Pancreas (tissue), 10 donors: ENCODE measurements at places on chromosomes 3 and 15.

- DNase-seq = no peak
Observed at GRCh38 chr3:159971311-159971710, 17.3 kb upstream of the IL12A start.

DNA sequence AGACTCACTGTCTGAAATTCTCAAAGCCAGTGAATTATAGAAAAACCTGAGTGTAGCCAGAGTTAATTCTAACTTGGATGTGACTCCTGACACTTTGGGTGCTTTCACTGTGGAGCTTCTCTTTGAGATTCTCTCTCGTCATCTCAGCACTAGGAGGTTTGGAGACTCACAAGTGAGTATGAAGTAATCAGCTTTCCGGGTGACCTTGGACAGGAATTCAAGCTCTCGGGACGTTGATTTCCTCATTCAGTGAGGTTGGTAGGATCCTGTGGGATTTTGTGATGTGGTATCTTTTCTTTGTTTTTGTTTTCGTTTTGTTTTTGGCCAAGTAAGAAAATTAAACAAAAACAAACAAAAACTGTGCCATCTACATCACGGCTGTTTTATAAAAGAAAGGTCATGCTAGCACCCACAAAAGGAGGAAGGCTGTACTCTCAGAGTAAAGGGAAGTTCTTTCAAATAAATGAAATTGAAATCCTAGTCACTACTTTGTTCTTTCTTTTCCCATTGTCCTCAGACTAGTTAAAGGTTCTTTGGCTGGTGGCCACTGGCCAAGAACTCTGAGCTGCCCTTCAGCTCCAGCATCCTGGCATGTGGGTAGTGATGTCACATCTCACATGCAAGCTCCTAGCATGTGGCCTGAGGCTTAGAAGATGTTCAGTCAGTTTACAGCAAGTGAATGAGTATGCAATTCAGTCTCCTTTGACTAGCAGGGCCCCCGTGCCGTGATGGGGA is 263.3 kb upstream of the TPM1 start:
- no peak for DNase-seq

DNA sequence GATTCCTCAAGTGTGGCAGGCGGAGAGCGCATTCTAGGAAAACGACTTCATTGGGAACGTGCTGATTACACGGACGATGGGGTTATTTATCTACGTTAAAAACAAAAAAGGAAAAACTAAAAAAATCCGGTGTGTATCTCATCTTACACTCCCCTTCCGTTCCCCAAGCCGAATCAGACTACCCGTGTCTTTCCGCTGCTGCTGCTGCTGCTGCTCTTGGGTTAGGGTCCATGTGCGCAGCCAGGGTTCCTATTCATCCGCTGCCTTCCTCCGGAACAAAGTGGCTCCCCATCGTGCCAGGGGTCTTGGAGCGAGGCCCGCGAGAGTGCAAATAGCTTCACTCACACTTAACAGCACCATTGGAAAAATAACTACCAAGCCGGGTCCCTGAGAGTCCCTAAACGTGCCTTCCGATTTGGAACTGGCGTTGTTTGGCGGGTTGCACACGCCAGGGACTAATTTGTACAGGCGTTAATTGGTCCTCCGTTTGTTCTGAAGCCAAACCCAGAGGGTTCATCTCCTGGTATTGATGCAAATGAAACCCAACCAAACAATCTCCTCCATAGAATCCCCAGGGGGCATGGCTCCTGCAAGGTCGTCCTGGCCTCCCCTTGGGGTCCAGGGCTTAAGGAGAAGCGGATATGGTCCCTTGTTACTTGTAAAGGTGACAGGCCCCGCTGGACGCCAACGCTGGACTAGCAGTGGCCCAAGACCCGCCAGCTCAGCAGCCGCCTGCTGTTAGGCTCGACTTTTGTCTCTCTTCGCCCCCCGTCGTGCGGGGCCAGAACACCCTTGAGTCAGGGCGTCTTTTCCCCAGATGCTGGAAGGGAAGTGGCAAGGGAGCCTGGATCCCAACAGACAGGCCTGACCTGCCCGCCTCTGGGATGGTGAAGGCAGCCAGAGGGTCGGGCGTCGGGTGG is 11.0 kb upstream of the ONECUT1 start:
- DNase-seq = no peak

DNA sequence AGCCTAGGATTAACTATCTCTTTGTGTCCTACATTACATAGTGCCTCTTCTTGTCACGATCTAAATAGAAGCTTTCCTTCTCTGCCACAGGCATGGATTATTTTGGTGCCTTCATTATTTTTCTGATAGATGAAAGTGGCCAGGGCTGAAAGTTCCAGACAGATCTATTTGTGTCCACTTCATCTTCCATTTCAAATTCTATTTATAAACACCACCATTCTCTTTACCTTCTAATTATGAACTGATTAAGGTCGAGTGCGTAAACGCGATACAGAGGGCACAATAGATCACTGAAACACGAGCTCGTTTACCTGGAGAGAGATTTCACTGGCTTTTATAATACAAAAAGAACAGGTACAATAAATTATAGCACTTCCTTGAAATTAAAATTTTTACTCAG is 105.0 kb downstream of the EDEM1 start:
- DNase-seq = no peak

- no peak for DNase-seq
Observed at GRCh38 chr3:70853161-70853944, 540.9 kb upstream of the MDFIC2 start.

DNA sequence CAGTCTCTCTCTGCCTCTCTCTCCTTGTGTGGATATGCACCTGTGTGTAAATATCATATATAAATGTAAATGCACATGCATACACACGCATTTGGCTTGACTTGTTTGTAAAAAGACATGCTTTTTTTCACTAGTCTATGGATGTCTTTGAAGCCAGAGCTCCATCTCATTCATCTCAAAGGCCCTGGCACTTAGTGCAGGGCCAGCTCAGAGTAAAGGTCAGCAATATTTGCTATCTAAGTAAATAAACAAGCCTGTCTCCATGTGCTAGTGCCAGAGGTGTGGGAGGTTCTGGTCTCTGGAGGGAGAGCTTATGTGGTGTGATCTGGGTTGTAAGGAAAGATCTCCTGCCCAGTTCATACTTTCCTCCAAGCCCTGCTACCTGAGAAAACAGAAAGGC is 5.6 kb downstream of the CLSTN2 start:
- DNase-seq = no peak

- DNase-seq = no peak
Observed at GRCh38 chr15:100241572-100242482, 99.9 kb downstream of the ADAMTS17 start.

- DNase-seq = no peak
Observed at GRCh38 chr3:173238091-173238490, 97.1 kb upstream of the SPATA16 start.

DNA sequence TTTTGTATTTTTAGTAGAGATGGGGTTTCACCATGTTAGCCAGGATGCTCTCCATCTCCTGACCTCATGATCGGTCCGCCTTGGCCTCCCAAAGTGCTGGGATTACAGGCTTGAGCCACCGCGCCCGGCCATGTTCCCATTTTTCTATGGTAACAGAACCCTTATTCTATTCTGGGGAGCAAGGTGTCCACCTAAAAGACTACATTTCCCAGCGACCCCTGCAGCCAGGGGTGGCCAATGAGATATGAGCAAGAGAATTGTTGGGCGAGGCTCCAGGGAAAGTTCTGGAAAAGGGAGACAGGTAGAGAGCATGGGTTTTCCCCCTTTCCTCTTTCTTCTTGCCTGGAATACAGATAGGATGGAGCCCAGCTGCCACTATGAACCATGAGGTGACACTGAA is 96.9 kb downstream of the LINGO1 start:
- DNase-seq = no peak

DNA sequence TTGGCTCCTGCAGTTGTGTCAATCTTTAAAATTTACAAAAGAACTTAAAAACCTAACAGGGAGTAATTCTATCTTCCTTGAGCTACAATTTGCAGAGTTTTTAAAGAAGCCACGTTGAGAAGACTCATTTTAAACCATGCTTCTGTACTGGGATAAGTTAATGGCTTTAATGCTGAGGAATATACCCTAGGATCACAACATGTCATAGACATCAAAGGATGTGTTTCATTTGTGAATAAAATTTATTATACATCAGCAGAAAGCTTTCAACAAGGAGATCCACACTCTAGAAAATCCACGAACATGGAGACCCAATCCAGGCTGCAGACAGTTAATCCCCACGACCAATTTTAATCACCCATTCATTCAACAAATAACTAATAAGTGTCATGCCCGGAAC is 297.2 kb downstream of the MAGI1 start:
- no peak for DNase-seq
